ENCODE measurements at places on chromosomes 16 and 17. TPM values are rescaled to one million over a fixed set of nuclear protein-coding genes. Genes with fewer than 3 reads are reported as not detected.

DNAH3 gene
- 0.33 TPM for total RNA-seq

PPP1R27 gene
- total RNA-seq, result 2.3 TPM

GAS2L2 gene
- not detected for total RNA-seq

DNA sequence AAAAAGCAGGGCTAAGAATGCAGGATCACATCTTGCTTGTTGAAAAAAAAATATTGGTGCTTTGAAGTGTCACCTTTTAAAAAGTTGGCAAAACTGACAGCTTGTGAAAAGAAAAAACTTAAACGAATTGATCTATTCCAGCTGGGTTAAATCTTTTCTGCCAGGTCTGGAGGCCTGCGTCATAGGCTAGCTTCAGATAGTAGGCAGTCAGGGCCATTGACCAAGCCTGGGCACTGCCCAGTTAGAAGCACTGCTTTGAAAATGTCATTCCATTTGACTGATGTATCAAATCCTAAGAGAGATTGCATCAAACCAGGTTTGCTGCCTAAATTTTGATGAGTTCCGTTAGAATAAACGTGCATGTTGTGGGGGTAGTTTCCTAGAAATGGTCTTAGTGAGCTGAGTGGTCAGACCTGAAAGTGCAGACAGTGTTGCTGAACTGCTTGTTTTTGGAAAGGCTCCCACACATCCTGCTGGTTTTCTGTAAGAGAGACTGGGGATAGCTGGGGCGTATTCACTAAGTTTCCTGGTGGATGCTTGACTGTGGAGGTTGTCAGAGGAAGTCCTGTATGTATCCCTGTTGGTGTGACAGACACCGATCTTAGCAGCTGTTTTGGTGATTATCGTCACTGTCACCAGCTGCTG is 38.8 kb downstream of the NUP88 start:
- no peak for DNase-seq

GRCh38 chr16:86576591-86577313 is 1.6 kb upstream of the FOXL1 start:
- no peak for DNase-seq

- DNase-seq, result no peak
Observed at GRCh38 chr17:67528751-67529436, 151.8 kb downstream of the PITPNC1 start.

OR1A1 gene
- not detected for total RNA-seq

C16orf89 gene
- not detected for total RNA-seq

DNA sequence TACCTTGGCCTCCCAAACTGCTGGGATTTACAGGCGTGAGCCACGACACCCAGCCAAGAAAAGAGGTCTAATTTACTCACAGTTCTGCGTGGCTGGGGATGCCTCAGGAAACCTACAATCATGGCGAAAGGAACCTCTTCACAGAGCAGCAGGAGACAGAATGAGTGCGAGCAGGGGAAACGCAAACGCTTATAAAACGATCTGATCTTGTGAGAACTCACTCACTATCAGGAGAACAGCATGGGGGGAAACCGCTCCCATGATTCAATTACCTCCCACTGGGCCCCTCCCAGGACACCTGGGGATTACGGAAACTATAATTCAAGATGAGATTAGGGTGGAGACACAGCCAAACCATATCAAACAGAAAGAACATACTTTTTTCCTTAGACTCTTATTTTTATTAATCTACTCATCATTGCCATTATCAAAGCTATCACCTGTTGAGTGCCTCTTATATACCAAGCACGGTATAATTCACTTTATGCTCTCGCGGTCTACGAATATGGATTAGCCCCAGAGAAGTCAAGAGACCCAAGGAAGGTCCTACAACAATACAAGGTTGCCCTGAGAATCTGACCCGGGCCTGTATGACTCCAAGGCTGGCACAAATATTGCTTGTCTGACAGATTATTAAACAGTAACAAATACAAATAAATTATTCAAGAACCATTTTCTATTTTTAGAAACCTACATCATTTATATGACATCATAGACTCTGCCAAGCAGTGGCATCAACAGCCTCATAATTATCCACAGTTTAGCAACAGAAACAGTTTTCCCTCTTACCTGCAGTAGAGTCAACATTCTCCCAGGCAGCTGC is 2.4 kb downstream of the POLR3K start:
- DNase-seq, result no peak

DNA sequence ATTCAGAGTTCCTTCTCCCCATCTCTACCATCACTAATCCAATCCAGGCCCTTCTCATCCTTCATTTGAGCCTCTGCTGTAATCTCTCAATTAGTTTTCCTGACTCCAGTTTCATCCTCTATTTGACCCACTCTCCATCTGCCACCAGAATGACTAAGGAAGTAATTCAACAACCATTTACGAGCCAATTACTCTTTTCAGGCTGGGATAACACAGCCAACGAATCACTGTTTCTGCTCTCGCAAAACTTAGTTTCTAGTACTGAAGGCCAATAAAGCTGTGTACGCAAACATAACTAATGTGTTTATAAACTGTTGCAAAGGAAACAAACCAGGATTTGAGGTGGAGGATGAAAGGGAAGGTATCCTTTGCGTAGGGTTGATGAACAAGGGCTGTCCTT is 53.7 kb downstream of the MAP2K6 start:
- DNase-seq, result no peak

UTS2R gene
- total RNA-seq, result 0.22 TPM

DNA sequence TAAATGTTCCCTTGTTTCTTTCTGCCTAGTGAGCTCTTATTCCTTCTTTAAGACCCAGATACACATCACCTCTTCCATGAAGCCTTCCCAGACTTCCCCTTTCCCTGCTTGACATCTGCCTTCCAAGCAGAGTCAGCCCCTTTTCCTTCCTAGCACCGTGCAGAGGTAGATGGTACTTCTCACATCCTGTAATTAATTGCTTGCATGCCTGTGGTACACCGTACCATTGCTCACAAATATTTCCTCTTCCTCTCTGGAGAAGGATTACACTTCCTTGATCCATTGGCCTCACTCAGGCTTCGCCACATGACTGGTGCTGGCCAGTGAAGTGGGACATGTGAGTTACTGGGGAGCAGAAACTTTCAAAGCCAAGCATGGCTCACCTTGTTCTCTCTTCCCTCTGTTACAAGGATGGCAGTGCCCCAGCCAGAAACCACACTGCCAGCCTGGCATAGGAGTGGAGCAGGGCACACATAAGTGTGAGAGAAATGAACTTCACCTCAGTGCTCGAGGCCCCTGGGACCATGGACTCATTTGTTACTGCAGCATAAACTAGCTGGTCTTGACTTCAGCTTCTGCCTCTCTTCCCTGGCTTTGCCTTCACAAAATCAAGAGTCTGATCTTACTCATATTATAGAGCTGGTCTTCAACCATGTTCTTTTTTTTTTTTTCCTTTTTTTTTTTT is 44.0 kb downstream of the SOST start:
- no peak for DNase-seq

- DNase-seq, result no peak
Observed at GRCh38 chr17:63274146-63274545, 172.0 kb downstream of the CYB561 start.

C16orf92 gene
- not detected for total RNA-seq

DNA sequence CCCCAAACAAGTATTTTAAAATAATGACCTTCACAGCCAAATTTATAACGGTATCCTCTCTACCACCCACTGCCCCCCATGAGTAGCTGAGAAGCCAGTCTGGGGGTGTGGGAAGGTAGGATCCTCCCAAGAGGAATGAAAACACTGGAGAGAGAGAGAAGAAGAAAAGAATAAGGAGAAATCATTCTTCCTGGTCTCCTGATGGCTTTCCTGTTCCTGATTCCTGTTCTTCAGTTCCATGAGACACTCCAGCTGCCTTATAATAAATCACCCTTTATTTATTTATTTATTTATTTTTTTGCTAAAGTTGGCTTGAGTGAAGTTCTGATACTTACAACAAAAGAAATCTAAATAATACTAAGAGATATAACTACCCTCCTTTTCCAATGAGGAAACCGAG is 56.4 kb upstream of the FAM20A start:
- no peak for DNase-seq

GRCh38 chr17:78774956-78775571 is 7.0 kb downstream of the CYTH1 start:
- DNase-seq, result no peak

- peak; percentile 77 for DNase-seq
Observed at GRCh38 chr17:7217113-7217987, 2.3 kb downstream of the DLG4 start.

GRCh38 chr16:20681821-20682760 is 15.4 kb downstream of the ACSM1 start:
- DNase-seq, result no peak

PRKCA gene
- 30.4 TPM for total RNA-seq

GRCh38 chr17:4520894-4521600 is 22.4 kb downstream of the SPNS2 start:
- no peak for DNase-seq

GRCh38 chr16:82694239-82694874 is 67.6 kb downstream of the CDH13 start:
- no peak for DNase-seq

CDH5 gene
- not detected for total RNA-seq

DNA sequence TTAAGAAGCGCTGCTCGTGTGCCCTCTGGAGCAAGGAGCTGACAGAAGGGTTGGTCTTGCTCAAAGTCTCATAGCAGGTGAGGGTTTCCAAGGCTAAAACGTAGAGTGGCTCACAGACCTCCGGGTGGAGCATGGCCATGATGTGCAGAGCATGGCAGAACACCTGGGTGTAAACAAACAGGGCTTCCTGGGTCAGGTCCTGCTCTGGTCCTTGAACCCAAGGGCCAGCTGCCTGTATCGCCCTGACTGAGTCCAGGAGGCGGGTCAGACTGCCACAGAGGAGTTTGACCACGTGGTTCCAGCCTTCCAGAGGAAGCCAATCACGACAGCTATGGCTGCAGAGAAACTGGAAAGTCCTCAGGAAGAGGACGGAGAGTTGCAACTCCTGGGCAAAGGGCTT is 7.1 kb downstream of the GEMIN4 start:
- DNase-seq, result no peak

- DNase-seq, result no peak
Observed at GRCh38 chr17:7515911-7516610, 31.9 kb downstream of the POLR2A start.

- no peak for DNase-seq
Observed at GRCh38 chr16:84897911-84898377, 78.2 kb downstream of the CRISPLD2 start.

GRCh38 chr17:80262291-80262690 is 1.6 kb downstream of the RNF213 start:
- DNase-seq, result peak; percentile 73

DNA sequence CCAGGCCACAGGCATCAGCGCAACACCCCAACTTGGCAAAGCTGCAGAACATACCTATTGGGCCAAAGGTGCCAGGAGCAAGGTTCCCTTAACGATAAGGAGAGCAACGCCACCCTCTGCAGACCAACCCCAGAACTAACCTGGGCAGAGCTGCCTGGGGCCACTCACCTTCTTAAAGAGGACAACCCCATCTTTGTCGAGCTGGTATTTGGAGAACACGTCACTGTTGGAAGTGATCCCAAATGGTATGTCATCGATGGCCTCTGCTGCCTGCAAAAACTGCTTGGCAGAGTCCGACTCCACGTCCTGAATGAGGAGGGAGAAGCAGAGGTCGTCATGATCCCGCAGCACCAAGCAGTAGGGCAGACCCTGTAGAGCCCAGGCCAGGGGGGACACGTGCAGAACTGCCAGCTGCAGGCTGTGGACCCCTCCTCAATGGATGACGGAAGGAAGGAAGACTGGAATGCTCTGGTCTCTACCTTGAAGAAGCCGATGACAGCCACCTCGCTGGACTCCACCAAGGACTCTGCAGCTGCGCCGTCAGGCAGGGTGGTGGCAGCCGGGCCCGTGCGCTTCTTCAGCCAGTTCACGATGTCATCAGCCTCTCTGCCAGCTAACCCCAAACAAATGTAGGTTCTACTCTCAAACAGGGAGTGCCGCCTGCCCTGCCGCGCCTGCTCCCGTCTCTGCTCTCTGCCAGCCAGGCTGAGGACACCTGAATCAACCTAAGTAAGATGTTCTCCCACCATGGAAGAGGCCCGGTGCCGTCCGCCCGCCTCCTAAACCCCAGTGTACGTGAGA is 5.2 kb downstream of the P4HB start:
- no peak for DNase-seq

CARD14 gene
- not detected for total RNA-seq

Measured in K562 (cell line).